ENCODE measurements at places on chromosomes 1 and 21.

GRCh38 chr1:1351511-1352427, 2.6 kb upstream of the DVL1 start:
- no peak for DNase-seq

- no peak for DNase-seq
These were observed 233.3 kb upstream of the COA6 start for GRCh38 chr1:234139966-234140365.

DNA sequence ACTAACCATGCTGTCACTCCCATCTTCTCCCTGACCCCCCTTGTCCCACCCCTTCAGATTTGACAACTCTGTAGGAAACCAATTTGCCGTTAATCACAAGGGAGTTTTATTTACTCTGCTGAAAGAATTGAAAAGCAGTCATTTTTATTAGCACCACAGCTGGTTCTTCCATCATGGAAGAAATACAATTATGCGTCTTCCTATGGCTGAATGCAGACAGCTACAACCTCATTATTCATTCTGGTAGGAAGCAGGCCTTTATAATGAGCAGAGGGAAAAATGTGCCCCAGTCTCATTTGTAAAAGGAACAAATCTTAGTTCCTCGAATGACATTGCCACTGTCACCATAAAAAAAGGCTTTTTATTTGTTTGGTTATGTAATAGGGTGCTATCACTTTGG, 35.2 kb downstream of the JUN start:
- DNase-seq = no peak

DNA sequence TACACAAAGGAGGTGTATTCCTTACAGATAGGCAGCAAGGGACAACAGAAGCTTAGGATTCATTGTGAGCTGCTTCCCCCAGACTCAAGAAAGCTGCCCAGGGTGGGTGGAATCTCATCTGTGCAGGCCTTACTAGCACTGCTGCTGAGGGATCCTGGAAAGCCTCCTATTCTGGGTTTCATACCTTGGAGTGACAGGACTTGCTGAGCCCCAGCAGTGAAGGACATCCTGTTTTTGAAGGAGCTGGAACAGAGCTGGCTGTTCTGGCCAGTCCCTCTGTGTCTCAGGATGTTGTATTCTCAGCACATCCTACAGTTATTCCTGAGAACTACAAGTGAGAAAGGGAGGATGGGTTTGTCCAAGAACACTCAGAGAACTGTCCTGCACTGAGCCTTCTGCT, 486.3 kb downstream of the PTPRU start:
- DNase-seq = no peak

DNA sequence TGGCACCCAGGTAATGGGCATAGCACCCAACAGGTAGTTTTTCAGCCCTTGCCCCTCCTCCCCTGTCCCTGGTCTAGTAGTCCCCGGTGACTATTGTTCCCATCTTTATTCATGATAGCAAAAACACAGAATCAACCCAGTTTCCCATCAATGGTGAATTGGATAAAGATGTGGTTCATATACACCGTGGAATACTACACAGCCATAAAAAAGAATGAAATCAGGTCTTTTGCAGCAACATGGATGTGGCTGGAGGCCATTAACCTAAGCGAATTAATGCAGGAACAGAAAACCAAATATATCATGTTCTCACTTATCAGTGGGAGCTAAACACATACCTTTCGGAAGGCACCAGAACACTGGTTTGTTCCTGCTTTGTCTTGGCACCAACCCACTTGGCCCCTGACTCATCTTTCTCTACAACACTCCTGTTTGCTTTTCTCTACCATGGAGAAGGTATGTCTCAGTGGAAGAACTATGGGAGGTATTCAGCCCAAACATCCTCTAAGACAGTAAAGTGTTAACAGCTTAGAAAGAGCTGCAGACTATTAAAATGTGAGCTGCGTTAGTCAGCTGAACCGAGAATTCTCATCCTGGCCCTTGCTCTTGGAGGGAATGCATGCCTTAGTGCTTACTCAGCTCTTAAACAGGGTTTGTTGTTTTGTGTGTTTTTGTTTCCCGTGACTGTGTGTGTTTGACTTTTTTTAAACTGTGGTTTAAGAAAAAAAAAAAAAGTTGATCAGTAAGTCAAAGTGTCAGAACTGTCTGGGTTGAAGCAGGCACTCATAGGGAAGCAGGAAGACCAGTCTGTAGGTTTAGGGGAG, 203.0 kb downstream of the TOMM20 start:
- DNase-seq = no peak

- no peak for DNase-seq
These were observed 351.5 kb downstream of the USP25 start for GRCh38 chr21:16081304-16081703.

DNA sequence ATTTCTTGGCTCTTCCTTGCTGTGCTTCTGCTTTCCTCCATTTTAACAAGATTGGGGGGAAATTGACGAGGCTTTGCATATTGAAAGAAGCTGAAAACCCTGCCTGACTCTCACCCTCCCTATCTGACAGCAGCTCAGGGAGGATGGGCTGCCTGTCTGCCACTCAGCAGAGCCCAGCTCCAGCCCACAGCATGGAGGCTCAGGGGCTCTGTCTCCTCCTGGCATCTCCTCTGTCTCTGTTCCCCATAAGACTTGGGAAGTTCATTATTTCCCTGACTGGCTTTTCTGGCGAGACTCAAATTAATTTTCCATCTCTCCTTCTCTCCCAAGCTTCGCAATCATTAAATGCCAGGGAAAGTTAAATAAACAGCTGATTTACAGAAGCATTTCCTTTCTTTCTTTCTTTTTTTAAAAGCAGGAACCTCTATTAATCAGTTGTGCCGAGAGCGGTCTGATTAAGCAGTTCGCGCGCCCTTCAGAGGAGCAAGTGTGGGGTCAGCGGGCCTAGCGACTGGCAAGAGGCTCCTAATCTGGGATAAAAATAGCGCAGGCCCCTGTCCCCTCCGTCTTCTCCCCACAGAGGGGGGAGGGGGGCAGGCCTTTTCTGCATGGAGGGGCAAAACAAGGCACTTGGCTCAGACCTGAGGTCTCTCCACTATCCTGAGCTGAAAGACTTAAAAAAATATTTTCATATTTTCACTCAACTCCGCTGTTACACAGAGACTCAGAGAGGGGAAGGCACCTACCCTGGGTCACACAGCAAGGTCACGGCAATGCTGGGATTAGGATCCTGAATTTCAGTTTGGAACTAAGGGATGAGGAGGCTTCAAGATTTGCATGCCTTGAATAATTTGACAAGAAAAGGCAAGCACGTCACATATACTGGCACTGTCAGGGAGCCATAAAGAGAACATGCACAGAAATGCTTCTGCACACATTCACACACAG, 170.4 kb downstream of the ACTL8 start:
- DNase-seq = no peak

All from stimulated activated CD8-positive, alpha-beta memory T cell treated with anti-CD3 and anti-CD28 coated beads, Interleukin-15, amount 100 ng/mL, for 1 hour (primary cell).